Stimulated activated CD4-positive, alpha-beta T cell treated with anti-CD3 and anti-CD28 coated beads, TNF-alpha, amount 100 ng/mL, for 1 hour (primary cell): ENCODE measurements at places on chromosomes 2 and 18.

GRCh38 chr2:199471443-199472057 lies 13.8 kb upstream of the SATB2 start:
- no peak for DNase-seq

GRCh38 chr2:132503701-132504100 lies 87.1 kb downstream of the GPR39 start:
- no peak for DNase-seq

DNA sequence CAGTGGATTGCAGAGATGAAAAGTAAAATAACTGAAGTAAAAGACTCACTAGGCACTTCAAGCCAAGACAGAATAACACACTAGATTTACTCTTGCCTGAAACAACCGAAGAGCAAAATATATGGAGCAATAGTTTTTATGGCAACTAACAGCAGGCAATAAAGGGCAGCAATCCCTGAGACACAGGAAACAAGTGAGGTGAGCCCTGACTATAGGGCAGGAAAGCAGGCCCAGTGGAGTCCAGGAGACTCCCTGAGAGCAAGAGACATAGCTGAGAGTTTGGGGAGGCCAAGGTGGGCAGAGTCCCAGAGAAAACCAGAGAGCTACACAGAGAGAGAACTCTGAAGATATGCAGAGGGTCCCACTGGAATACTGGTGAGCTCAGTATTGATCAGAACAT lies 18.8 kb downstream of the FARSB start:
- DNase-seq, result no peak

GRCh38 chr2:176089843-176090395 lies 2.6 kb upstream of the HOXD13 start:
- DNase-seq, result no peak

- no peak for DNase-seq
Observed at GRCh38 chr2:33727361-33728032, 128.4 kb upstream of the FAM98A start.

DNA sequence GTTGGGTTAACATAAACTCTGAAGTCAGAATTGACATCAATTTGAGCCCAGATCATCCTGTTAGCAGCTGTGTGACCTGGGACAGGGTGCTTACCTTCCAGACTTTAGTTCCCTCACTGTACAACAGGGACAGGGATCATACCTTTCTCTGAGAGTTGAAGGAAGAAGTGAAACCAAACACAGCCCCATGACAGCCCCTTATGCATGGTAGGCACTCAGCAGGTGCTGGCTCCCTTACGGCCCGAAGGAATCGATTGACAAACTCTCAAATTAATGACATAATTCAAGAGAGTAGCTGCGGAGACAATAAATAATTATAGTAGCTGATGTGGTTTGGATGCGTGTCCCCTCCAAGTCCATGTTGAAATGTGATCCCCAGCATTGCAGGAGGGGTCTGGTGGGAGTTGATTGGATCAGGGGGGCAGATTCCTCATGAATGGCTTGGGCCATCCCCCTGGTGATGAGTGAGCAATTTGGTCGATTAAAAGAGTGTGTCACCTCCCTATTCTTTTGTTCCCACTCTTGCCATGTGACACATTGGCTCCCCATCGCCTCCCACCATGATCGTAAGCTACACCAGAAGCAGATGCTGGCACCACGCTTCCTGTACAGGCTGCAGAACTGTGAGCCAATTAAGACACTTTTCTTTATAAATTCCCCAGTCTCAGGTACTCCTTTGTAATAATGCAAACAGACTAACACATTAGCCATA lies 72.4 kb downstream of the ODC1 start:
- DNase-seq, result no peak

- no peak for DNase-seq
Observed at GRCh38 chr18:7977897-7978296, 410.8 kb downstream of the PTPRM start.

DNA sequence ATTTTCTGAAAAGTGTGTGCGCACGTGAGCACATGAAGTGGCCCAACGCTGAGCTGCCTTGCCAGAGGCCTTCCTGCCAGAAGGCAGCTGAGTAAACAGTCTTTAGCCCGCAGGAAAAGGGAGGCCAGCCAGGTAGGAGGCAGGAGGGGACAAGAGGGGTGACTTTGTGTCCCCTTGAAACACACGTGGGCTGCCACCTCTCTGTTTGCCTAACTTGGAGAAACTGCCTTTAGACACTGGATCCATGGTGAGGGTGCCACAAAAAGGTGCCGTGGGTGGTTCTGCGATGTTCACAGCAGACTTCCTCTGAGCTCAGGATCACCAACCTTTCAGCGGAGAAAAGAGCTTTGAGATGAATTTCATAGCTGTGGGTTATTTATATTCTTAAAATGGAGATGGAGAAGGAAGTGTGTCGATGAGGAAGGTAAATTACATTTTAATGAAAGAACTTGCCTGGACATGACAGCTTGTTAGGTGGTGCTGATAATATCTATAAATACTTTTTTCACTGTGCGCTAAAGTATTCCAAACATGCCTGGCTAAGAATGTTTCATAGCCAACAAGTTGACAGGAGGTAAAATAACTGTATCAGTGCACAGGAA lies 36.6 kb upstream of the ASB1 start:
- no peak for DNase-seq

DNA sequence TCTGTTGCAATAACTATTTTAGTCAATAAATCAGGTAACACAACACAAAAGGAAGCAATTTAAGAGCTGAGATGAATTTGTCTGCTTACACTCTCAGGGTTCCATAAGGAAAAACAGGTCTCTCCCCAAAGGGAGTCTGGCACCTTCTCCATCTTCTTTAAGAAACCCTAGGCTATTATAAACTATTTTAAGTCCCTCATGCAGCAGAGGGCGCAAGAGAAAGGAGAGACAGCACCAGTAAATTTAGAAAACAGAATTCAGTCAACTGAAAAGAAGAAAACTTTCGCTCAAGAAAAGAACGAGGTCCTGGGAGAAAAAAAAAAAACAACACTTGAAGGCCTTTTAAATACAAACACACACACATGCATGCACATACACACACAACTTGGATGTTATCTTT lies 19.1 kb downstream of the SULT1C4 start:
- no peak for DNase-seq

DNA sequence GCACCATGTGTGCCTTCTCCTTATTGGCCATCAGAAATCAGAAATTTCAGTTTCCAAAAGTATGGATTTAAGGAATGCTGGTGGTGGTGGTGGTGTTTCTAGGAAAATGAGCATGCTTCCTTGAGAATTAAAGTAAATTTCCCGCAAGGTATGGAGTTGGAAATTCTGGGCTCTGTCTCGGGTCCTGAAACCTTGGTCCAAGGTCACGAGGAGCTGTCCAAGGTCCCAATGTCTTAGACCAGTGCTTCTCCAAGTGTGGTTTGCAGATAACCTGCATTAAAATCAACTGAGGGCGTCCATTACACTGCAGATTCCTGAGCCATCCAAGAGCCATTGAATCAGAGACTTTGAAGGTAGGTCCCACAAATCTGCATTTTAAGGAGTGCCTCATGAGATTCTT lies 210.9 kb upstream of the PKDCC start:
- DNase-seq, result no peak

DNA sequence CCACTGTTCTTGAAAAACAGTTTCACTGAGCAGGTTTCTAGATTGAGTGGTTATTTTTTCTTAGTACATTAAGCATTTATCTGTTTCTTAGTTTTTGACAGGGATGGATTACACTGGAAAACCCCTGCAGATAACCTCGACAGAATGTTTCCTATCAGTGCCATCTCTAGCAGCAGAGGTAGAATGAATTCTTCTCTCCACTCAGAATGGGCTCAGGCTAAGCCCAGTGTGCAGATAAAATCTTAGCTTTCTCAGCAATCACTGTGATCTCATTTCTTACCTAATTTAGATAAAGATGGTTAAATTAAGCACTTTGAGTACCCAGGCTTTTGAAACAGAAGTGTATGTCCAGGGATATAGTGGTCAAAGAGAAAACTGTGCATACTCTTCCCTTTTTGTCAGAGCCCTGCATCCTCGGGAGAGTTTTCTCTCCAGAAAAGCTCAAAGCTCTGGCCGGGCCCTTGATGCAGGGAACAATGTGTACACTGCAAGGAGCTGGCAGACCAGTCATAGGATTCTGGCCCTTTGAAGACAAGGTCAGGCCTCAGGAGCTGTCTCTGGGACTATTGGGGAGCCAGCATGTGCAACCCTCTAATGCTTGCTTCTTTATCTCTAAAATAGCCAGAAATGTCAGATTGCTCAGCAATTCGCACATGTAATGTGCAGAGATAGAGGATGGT lies 10.6 kb upstream of the AKAIN1 start:
- no peak for DNase-seq

GRCh38 chr2:178756843-178757242 lies 50.4 kb downstream of the TTN start:
- no peak for DNase-seq

- DNase-seq, result no peak
Observed at GRCh38 chr2:24334245-24334633, 26.1 kb downstream of the ITSN2 start.
